ENCODE measurements at places on chromosomes 7 and 10. TPM values are rescaled to one million over a fixed set of nuclear protein-coding genes. Genes with fewer than 3 reads are reported as not detected.

DNA sequence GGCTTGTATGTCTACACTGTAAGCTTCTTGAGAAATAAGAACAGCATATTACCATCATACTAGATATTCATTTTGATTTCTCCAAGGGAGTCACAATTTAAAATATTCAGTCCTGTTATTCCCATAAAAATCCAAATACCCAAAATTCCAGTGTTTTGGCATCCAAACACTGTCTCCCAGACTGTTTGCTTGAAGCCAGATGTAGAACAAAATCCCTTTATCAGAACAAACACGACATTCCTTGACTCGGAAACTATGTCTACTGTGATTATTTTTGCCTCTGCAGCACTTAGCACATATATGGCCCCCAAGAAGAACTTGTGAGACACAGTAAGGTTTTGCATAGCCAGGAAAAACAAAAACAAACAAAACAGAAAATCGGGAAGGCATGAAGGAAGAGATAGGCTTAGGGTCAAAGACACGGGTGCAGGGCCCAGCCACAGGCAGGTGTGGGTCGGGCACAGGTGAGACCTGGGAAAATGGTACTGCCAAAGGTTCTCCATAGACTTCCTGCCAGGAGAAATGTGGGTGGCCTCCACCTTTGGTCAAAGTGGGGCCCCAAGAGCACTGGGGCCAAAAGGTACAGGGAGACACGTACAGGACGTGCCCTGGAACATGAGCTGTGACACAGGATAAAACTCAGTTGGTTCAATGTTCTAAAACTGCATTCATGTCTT, 36.5 kb downstream of the CPXM2 start:
- no peaks in the 10 kb centered on the region for H3K36me3 ChIP-seq
- no peak for DNase-seq
- H3K27me3 ChIP-seq, result no peaks in the 10 kb centered on the region
- no peaks in the 10 kb centered on the region for H3K4me1 ChIP-seq
- no peak overlapping the region for H3K27ac ChIP-seq

Gene GPNMB
- 0.99 TPM for total RNA-seq

Gene TFR2
- total RNA-seq, result 3.1 TPM

GRCh38 chr7:141369422-141369821, 181.8 kb upstream of the AGK start:
- H3K4me1 ChIP-seq, result no peaks in the 10 kb centered on the region
- H3K36me3 ChIP-seq, result no peaks in the 10 kb centered on the region
- H3K27me3 ChIP-seq, result no peaks in the 10 kb centered on the region
